ENCODE measurements at places on chromosomes 6 and 20. TPM values are rescaled to one million over a fixed set of nuclear protein-coding genes. Genes with fewer than 3 reads are reported as not detected.

DNA sequence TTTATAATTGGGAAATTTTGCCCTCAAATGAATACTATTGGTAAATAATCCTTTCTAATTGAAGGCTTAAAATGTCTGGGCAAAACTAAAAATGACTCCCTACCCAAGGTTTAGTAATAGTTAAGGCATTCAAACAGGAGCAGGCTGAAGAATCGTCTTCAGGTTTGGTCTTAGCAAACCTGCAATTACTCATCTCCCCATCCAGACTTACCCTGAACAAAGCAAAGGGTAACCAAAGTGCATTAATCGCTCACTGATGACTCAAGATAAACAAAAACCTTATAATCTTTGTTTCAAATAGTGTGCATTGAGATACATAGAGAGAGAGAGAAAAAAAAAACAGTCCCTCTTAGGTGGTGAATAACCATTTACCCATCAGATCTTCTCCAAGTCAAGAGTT, 225.5 kb downstream of the BMP2 start:
- no peak for DNase-seq

GRCh38 chr6:165106261-165106660, 203.1 kb downstream of the C6orf118 start:
- no peak for DNase-seq

DNA sequence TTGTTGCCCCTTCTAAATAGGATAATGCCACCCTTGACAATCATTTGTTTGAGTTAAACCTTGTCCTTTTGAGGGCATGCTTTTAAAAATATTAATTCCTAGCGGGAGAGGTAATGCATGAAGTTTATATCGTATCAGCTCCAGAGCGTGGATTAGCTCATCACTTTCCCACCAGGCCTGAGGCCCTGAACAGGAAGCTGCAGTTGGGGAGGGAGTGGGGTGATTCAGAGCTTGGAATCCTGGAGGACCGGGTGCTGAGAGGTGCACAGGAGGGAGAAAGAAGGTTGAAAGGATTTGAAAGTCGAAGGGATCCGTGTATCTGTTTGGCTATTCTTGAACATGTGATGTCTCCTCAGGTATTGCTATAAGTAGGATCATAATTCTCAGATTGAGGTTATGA, 25.0 kb downstream of the ZDHHC14 start:
- no peak for DNase-seq

GRCh38 chr6:154583546-154584188, 73.2 kb upstream of the CNKSR3 start:
- no peak for DNase-seq

- DNase-seq = no peak
Measured at GRCh38 chr6:165883851-165884640, 221.0 kb upstream of the PDE10A start.

GRCh38 chr20:16916165-16916564, 168.0 kb downstream of the OTOR start:
- DNase-seq = no peak

- DNase-seq = no peak
Measured at GRCh38 chr6:24454452-24454851, 34.9 kb downstream of the GPLD1 start.

DNA sequence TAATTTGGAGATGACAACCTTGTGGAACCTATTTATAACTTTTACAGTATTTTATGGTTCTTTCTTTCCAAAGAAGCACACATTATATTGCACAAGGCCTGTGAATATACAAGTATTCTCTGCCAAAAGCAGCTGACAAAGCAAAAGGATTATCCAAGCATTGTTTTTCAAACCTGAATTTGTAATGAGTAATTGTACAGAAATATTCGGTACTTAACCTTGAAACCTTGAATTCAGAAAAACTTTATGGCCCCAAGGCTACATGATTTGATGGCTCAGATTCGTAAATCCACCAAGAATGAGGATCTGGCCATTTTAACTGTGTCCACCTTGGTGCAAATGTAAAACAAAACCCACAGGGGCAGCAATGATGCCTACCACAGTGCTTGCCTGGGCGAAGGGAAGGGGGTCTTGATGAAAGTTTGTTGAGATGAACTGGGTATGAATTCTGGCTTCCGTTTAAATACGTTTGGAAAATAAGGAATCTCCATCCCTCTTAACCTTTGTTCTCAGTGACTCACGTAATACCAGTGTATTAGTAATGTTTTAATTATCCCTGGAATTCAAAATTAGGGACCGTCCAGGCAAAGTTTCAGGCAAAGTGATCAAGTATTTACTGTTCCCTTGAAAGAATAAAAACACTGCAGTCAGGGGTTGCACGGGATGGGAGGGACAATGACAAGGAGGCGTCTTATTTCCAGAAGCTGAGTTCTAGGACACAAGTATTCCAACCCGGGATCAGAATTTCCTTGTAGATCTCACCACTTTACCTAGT, 2.7 kb upstream of the RBM24 start:
- no peak for DNase-seq

DNA sequence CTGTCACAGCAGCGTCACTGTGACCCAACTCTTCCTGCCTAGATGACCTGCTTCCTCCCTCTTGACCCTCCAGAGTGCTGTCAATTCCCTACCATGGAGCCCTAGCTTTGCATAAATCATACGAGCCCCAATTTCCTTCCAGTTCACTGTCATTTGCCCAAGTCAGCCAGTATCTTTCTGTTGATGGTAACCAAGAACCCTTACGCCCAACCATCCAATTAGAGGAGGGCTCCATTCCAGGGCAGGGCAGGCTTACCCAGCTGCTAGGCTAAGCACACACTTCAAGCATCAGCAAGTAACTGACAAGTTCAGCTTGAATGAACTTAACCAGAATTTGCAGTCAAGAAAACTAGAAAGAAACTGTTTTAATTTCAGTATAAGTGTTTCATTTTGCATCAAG, 25.7 kb downstream of the WFDC3 start:
- no peak for DNase-seq

GRCh38 chr6:44914141-44914540, 414.0 kb upstream of the RUNX2 start:
- DNase-seq = no peak

Gene SLC22A23
- 44.3 TPM for total RNA-seq

Gene ADGRF1
- not detected for total RNA-seq

Gene LRRC73
- 2.7 TPM for total RNA-seq

Gene WFDC2
- total RNA-seq = 3.4 TPM

Gene CDH26
- 1.4 TPM for total RNA-seq

Gene COX4I2
- total RNA-seq = not detected

Gene TCEA2
- 36.0 TPM for total RNA-seq

Gene FAM162B
- total RNA-seq = 2.8 TPM

Gene EYS
- 0.78 TPM for total RNA-seq

All from occipital lobe (tissue), 3 donors.